ENCODE measurements at places on chromosomes 4 and X. TPM values are rescaled to one million over a fixed set of nuclear protein-coding genes. Genes with fewer than 3 reads are reported as not detected.
A peak's percentile ranks its signal among the peaks of the same experiment; 100 is the strongest.

DNA sequence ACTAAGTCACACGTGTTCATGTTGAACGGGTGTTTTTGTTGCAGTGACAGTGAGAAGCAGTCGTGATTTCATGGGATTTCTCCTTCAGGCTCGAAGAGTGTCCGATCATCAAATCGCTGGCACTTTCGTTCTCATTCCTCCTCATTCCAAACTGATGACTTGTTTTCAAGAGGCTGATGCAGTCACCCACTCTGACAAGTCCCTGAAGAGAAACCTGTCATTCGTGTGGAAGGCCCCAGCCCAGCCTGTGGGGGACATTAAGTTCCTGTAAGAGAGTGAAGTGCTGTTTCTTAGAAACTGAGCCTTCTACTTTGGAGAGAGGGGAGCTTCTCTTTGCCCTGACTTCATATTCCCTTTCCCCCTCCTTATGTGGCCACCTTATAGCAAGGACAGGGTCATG lies 8.0 kb downstream of the REELD1 start:
- no peak overlapping the region for H3K4me3 ChIP-seq
- H3K4me1 ChIP-seq = peaks cover 5% of the 10 kb centered on the region
- no peak for DNase-seq
- peak overlapping the region; percentile 66 for H3K27ac ChIP-seq

DNA sequence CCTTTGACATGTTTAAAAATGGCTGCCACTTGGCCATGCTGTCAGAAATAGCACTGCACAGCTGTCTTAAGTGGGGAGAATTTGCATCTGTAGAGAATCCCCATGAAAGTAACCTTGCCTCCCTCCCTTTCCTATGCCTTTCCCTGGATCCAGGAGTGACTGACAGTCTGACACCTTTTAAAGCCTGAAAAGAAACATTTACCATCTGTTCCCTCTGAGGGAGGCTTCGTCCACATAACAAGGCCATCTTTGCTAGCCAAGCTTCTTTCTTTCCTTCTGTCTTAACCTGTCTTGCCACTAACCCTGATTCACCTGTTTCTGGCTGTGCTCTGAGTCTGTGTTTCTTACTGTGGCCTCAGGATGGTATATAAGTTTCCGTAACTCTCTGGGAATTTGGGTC lies 21.3 kb upstream of the AADAT start:
- no peaks in the 10 kb centered on the region for H3K27me3 ChIP-seq
- DNase-seq = no peak
- peaks cover 20% of the 10 kb centered on the region for H3K4me1 ChIP-seq

- H3K27ac ChIP-seq = no peak overlapping the region
- H3K4me1 ChIP-seq = no peaks in the 10 kb centered on the region
- peaks cover 2% of the 10 kb centered on the region for H3K36me3 ChIP-seq
- H3K27me3 ChIP-seq = no peaks in the 10 kb centered on the region
- no peak for DNase-seq
These were observed 13.0 kb upstream of the SEPSECS start for GRCh38 chr4:25172961-25173915.

DNA sequence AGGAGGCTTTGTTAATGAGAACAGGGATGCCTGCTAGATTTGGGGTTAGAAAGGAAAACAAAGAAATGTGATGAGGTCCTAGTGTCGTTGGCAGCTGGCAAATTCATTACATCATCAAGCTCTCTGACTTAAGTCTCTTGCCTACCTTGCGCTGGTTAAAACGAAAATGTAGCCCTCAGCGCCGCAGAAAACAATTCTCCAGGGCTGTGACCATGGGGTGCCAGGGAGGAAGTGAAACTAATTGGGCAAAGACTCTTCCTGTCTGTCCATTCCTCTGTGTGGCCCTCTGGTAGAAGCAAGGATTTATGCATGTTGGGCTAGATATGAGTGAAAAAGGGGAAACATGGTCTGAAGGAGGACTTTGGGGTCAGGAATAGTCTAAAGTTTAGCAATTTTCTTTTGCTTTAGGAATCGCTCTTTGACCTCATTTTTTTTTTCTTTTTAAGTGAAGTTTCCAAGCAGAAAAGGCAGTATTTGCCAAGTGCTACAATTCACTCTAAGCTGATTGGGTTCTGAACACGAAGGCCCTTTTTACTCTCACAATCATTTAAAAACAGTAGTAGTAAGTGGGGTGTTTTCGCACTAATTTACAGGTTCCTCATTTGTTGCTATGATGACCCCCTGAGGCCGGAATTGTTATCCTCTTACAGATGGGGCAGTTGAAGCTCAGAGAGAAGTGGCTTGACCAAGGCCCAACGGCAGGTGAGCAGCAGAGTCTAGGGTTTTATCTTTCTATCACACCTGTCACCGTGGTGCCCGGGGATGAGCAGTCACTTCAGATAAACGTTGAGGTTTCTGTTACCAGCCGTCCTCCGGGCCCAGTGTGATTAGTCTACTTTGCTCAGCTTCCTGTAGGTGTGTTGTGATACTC lies 27.3 kb upstream of the CHRNA9 start:
- no peaks in the 10 kb centered on the region for H3K36me3 ChIP-seq
- no peak overlapping the region for H3K27ac ChIP-seq
- no peak for DNase-seq
- H3K4me1 ChIP-seq = peaks cover 42% of the 10 kb centered on the region

GRCh38 chr4:114659386-114660008 lies 60.9 kb downstream of the UGT8 start:
- no peaks in the 10 kb centered on the region for H3K36me3 ChIP-seq
- H3K4me3 ChIP-seq = no peak overlapping the region
- H3K27ac ChIP-seq = no peak overlapping the region
- no peak for DNase-seq
- no peaks in the 10 kb centered on the region for H3K27me3 ChIP-seq

DNA sequence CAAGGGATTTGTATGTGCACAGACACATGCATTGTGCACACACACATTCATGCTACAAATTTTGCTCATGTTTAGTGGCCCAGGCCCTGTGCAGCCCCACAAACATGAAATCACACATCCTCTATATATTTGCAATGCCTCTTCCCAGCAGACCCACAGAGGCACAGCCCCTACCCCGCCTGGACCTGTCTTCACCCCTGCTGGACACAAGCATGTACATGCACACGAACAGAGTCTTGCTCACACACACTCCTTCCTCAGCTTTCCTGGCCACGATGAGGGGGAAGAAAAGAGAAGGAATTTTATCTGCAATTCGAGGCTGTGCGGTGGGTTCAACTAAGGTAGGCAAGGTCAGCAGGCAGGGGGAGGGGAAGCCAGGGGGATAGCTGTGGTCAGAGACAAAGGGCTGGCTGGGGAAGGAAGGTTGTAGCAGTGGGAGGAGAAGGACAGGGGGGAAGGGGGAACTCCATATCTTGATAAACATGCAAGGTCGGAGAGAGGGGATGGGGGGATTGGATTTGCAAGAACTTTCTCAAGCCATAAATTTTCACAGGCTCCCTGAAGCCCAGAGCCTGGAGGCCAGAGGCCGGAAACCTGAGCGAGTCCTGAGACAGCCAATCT lies 156.4 kb downstream of the EFNB1 start:
- no peak overlapping the region for H3K27ac ChIP-seq
- H3K36me3 ChIP-seq = no peaks in the 10 kb centered on the region

DNA sequence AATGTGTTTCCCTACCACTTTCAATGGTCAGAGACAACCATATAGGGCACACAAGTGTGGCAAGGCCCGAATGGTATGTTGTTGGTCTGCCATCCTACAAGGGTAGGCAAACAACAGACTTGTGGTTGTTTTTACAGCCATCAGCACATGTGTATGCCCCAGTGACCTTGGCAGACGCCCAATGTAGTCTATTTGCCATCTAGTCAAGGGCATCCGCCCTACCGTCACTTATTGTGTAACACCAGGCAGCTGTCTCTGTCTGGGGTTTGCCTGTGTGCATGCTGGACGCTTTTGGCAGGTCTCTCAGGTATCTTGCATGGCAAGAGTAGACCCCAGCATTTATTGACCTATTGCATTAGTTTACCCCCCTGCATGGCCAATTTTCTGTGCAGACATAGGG lies 1145.5 kb upstream of the POU3F4 start:
- H3K4me1 ChIP-seq = no peaks in the 10 kb centered on the region
- no peak overlapping the region for H3K27ac ChIP-seq
- no peaks in the 10 kb centered on the region for H3K27me3 ChIP-seq
- no peak overlapping the region for H3K4me3 ChIP-seq

- no peaks in the 10 kb centered on the region for H3K36me3 ChIP-seq
- DNase-seq = no peak
- H3K27ac ChIP-seq = no peak overlapping the region
- no peaks in the 10 kb centered on the region for H3K27me3 ChIP-seq
- no peaks in the 10 kb centered on the region for H3K4me1 ChIP-seq
These were observed 1212.8 kb upstream of the ADGRL3 start for GRCh38 chr4:59987289-59987688.

DNA sequence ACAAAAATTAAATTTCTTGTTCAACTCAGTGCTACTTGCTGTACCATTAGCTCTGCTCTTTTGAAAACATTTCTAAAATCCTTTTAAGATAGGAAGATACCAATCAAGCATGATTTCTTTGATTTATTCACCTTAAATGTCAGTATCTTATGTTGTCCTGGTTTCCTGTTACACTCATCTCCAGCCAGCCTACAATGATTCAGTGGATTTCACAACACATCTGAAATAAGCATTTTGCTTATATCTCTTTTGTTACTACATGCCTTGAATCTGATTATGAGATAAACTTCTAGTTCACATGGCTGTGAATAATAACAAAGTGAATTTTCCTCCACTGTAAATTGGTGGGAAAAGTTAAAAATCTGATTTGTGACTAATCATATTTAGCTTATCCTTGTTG lies 112.5 kb upstream of the BMP3 start:
- no peak overlapping the region for H3K4me3 ChIP-seq
- no peaks in the 10 kb centered on the region for H3K4me1 ChIP-seq
- H3K36me3 ChIP-seq = no peaks in the 10 kb centered on the region
- H3K27me3 ChIP-seq = peaks cover 4% of the 10 kb centered on the region
- DNase-seq = no peak
- no peak overlapping the region for H3K27ac ChIP-seq

DNA sequence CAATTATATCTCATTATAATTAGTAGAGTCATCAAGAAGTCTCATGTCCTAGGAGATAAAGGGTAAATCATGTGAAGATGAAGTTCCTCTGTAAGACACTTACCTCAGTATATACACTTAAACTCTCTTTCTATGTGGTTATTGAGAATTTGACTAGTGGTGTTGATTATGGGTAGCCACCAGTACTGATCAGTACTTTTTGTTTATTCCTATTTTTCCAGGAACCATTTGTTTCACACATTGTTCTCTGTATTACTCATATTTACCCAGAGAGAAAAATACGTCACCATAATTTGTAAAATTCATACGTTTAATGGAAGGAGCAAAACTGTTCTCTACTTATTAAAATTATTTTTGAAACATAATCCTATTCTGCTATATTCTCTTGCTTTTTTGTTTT lies 55.8 kb upstream of the PRDM8 start:
- H3K36me3 ChIP-seq = no peaks in the 10 kb centered on the region
- no peak for DNase-seq
- H3K4me3 ChIP-seq = no peak overlapping the region
- no peaks in the 10 kb centered on the region for H3K4me1 ChIP-seq
- H3K27me3 ChIP-seq = peaks cover 8% of the 10 kb centered on the region

GRCh38 chr4:53706422-53707032 lies 115.2 kb upstream of the LNX1 start:
- no peak overlapping the region for H3K27ac ChIP-seq
- H3K4me3 ChIP-seq = no peak overlapping the region
- DNase-seq = no peak

DNA sequence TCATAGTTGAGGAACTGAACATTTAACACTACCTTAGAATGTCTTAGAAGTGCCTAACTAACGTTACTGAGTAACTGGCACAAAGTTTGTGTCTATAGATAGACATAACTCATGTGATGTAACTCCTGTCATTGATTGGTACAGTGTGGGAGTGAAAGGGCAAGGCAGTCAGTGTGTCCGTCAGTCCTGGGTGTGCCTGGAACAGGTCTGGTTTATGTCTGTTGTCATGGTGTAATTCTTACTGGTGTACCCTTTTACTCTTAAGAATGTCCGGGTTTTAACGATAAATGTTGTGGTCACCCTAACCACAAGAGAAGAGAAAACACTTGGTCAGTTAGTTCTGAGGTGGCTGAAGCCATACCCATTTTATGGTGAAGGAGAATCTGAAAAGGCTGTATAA lies 93.1 kb upstream of the ESX1 start:
- no peaks in the 10 kb centered on the region for H3K4me1 ChIP-seq
- no peak overlapping the region for H3K4me3 ChIP-seq
- no peaks in the 10 kb centered on the region for H3K36me3 ChIP-seq
- DNase-seq = no peak
- H3K27ac ChIP-seq = no peak overlapping the region

- no peaks in the 10 kb centered on the region for H3K4me1 ChIP-seq
- no peaks in the 10 kb centered on the region for H3K36me3 ChIP-seq
- no peak overlapping the region for H3K27ac ChIP-seq
- H3K27me3 ChIP-seq = peaks cover 10% of the 10 kb centered on the region
These were observed 228.8 kb downstream of the SPCS3 start for GRCh38 chr4:176548571-176548970.

DNA sequence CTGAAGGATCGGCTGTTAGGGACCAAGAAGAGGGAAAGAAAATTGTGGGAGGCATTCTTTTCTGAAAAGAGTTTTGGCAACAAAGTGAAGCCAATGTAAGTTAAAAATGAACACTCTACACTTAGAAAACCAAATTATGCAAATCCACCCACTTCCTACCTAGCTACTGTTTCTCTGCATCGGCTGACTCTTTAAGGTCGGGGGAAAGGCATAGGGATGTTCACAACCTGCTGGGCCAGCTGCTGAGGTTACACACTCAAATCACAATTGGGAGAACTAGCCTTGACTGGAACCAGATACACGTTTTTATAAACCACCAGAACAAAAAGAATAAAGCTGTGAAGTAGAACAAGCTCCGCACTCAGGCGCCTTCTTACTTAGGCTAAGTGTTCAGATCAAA lies 165.7 kb downstream of the LDB2 start:
- peaks cover 4% of the 10 kb centered on the region for H3K27me3 ChIP-seq
- no peak overlapping the region for H3K27ac ChIP-seq
- no peak for DNase-seq
- H3K36me3 ChIP-seq = no peaks in the 10 kb centered on the region
- no peak overlapping the region for H3K4me3 ChIP-seq

DNA sequence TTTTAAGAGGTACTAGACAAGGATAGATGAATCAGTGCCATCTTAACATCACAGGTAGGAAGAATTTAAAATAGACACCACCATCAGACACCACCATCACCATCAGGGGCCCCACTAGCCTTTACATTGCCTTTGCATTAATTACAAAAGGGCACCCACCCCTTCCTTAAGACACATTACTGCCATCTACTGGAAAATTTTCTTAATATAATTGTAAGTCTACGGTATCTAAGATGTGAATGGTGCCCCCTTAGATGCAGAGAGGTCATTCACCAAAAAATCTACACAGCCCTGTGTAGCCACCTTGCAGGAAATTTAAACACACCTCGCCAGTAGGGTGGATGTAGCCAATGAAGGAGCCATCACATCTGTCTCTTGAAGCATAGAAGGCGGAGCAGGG lies 184.1 kb downstream of the MID1IP1 start:
- H3K27me3 ChIP-seq = no peaks in the 10 kb centered on the region
- H3K4me1 ChIP-seq = no peaks in the 10 kb centered on the region
- no peaks in the 10 kb centered on the region for H3K36me3 ChIP-seq
- no peak for DNase-seq
- no peak overlapping the region for H3K27ac ChIP-seq
- no peak overlapping the region for H3K4me3 ChIP-seq

GRCh38 chr4:99855678-99856077 lies 38.5 kb downstream of the LAMTOR3 start:
- no peak overlapping the region for H3K27ac ChIP-seq
- no peaks in the 10 kb centered on the region for H3K27me3 ChIP-seq
- H3K4me3 ChIP-seq = no peak overlapping the region
- DNase-seq = no peak
- H3K36me3 ChIP-seq = no peaks in the 10 kb centered on the region

The IRF2 gene
- total RNA-seq = 19.7 TPM

The SLC16A2 gene
- 10.0 TPM for total RNA-seq

The LPAR4 gene
- 5.3 TPM for total RNA-seq

The COX7B2 gene
- total RNA-seq = not detected

The SLC10A4 gene
- 2.8 TPM for total RNA-seq

The MAGED4B gene
- total RNA-seq = 82.9 TPM

The MAGEB10 gene
- total RNA-seq = not detected

The BTK gene
- total RNA-seq = 0.34 TPM

All from type B pancreatic cell (in vitro differentiated cells).